ENCODE measurements at places on chromosomes 11 and 22.

GRCh38 chr11:76617553-76618265, 52.8 kb downstream of the LRRC32 start:
- no peak for DNase-seq

DNA sequence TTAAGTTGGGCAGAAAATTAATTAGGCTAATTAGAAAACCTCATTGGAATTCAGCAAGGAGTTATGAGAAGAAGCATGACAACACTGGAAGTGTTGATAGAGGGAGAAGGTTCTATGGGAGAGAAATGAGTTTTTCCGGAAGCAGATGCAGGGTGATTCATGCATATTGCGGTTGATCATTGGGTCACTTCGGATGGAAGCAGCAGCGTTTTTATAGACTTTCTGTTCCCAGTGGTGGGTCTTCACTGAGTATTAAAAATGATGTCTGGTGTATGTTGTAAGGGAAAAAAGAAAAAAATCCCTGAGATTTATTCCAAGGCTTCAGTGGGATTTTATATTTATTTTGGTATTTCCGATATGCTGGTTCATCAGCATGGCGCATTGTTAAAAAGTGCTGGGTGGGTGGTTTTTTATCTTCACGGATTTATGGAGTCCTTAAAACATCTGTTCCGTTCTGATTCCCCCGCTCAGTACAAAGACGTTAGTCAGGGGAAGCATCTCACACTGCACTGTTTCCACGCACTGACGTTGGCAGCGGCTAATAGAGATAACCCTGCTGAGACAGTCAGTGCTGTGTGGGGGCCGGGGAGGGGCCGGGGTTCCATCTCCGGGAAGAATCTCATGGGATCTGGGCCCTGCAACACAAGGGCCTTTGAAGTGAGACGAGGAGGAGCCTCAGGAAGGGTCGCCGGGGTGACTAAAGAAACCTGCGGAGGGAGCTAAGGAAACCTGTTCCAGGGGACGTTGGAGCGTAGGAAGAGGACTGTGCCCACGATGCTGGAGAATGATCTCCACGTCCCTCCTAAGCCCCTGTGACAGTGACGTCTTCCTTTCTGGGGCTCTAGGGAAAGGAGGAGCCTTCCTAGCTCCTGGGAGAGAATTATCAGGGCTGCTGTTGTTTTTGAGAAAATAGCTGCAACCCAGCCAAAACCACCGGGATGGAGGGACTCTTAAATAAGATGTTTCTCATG, 390.0 kb downstream of the NTM start:
- no peak for DNase-seq

DNA sequence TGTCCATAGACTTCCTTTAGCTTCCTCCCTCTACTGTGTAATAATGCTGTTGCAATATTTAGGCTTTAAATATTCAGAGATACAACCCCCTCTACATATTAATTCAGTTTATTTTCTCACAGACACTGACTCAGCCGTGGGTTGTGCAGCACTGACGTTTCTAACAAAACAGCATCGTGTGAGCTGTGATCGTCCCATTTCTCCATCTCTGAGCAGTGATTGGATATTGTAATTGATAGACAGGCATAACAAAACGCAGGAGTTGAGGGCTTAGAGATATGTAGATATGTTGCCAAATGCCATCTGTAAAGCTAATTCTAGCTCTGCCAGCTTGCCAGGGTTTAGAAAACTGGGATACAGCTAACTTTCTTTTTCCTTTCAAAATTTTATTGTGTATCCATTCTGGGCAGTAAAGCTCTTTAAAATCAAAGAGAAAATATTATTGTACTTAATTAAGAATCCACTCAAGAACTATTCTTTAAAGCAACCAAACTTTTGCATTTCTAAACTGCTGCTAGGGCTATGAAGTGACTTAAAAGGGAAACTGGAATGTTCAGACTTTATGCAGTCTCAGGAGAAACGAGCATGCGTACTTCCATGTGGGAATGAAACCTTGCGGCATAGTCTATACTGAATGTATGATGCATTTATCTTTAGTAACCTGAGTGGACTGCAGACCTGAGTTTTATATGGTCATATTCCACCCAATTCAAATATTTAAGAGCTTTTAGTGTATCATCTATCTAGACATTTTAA, 22.7 kb downstream of the BTBD10 start:
- DNase-seq, result no peak

DNA sequence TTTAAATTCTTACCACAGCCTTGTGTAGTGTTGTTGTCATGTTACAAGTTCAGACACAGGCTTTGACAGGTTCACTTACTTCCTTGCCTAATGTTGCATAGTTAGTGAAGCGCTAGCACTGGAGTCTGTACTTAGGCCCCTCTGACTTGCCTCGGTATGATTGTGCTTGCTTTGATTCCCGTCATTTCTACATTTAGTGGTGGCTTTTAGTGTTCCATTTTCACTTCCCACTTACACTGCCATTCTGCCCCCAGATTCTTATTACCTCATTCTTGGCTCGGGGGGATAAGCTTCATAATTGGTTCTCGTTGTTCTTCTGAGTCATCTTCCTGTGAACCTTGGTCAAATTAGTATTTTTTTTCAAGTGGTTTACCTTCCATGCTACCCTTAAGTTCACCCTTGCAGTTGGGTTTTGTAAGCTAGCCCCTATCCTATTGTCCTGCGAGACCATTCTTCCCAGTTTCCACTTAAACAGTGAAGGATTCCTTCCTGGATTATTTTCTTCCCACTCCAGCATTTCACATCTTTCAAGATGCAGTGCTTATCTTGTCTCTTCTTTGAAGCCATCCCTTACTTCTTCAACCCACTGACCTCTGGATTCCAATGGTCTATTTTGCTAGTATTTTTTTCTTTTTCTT, 68.7 kb downstream of the DDX10 start:
- DNase-seq, result no peak

DNA sequence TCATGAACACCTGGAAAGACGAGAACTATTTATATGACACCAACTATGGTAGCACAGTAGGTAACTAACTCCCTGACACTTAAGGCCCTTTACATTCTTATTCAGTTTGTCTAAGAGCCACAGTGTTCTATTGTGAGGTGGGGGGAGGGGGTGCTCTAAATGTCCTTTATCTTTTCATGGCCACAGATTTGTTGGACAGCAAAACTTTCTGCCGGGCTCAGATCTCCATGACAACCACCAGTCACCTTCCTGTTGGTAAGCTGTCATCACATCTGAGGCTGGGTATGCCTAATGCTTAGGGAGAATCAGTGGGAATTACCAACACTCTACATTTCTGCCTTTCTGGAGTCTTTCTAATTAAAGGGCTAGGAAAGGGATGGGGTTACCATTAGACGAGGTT, 30.7 kb downstream of the EHF start:
- DNase-seq, result no peak

DNA sequence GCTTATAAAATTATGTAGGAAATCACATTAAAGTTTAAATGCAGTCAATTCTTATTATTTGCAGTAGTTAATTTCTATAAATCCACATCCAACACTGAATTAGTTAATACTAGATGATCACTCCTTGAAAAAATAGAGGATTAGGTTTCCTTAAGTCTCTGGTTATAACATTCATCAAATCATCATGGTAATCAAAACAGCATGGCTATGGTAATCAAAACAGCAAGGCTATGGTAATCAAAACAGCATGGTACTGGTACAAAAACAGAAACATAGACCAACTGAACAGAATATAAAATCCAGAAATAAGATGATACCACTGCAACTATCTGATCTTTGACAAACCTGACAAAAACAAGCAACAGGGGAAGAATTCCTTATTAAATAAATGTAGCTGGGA, 814.6 kb upstream of the CCDC179 start:
- DNase-seq, result no peak

DNA sequence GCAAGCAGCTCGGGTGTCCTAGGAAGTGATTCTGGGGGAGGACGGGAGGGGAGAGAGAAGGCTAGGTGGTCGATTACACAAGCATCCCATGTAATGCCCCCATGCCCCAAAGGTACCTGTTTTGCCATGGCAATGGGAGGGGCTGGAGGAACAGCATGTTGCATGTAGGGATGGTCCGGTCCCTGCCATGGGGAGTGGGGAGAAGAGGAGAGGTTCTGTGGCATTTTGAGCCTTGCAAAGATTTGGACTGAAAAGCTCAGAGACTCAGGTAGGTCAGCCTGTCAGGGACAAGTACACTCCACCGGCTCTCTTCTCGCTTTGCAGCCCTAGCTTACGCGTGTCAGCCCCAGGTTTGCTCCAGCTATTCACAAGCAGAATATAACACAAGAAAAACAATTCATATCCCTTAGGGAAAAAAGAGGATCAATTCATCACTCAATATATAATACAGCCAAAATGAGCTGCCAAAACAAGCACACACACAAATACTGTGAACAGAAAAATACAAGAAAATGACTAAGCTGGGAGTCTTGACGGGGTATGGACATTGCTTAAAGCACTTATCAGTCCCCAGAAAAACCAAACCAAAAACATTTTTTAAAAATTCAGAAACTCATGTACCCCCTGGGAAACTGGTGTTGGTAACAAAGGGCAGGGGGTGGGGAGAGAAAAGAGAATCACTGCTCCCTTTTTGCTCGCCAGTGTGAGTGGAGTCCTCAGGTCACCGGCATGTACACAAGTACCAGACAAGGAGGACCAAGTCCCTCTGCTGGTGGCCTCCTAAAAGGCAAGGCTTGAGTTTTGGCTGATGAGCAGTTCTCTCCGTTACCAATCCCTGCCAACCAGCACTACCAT, 21.6 kb downstream of the APOL5 start:
- DNase-seq, result no peak

DNA sequence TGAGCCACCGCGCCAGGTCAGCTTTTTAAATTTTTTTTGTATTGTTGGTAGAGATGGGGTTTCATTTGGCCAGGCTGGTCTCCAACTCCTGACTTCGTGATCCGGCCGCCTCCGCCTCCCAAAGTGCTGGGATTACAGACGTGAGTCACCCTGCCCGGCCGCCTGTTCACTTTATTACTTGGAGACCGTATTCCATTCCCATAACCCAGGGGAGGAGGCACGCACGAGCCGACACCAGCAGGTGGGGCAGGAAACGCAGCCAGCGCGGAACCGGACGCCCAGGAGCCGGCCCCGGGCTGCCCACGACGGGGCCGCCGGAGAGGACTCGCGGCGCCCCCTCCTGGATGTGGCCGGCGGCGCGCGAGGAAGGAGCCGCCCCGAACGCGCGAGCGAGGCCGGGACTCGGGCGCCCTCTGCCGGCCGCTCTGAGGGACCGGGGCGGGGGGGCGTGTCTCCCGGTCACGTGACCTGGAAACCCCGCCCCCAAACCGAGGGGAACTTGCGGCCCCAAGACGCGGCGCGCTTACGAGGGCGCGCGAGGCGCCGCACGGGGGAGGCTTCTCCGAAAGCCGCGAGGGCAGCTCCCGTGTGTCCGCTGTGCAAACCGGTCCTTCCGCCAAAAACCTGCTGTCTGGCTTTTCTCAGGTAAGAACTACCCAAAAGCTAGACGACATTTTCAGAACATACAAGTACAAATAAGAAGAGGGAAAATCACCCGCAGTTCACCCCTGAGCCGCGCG, 11.6 kb upstream of the RNH1 start:
- DNase-seq, result peak; percentile 81

GRCh38 chr11:116507016-116507415, 265.8 kb downstream of the BUD13 start:
- DNase-seq, result no peak

GRCh38 chr22:34493486-34493885, 572.5 kb upstream of the ISX start:
- DNase-seq, result no peak

- DNase-seq, result no peak
Measured at GRCh38 chr22:48890693-48891554, 936.7 kb downstream of the BRD1 start.
